ENCODE measurements at places on chromosomes 5 and 9.

DNA sequence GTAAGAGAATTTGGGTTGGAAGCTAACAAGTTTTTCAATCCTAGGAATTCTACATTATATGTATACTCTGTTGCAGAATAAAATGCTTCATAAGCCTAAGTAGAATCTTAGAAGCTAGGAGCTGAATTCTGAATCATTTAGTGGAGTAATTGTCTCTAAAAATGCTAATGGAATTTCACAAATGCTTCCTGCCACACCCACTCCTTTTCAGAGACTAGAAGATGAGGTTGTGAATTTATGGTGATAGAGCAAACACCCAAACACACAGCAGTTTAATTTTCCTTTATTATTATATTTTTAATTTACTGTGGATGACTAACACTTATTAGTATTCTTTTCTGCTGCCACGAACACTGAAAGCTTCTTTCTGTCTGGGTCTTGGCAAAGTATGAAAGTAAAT, 208.0 kb upstream of the PDE4D start:
- no peak for DNase-seq

DNA sequence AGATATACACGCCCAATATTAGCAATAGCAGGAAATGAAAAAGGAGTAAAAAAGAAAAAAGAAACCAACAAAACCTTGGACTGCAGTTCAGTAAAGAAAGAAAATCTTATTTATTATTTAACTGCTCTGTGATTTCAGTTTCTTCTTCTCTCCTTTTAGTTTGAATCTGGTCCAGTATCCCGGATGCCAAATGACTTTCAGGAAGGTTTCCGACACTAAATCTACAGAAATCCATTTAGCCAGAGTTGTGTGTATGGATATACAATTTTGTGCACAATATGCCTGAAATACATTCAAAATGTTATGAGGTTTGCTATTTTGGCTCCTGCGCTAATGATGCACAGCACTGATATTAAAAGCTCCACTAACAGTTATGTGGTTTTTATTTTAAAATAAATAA, 64.5 kb downstream of the FBXL7 start:
- DNase-seq: no peak

DNA sequence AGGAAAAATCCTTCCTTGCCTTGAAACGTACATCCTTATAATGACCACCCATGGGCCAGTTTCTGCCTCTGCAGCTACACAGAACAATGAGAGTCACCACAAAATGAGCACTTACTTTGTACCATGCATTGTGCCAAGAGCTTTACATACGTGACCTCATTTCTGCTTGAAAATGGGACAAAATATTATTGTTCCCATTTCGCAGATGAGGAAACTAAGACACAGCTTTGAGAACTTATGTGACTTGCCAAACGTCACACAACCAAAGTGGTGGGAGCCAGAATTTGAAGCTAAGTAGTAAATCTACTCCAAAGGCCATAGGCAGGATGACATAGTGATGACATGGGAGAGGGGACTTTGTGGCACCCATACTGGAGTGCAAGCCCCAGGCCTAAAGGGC, 34.8 kb upstream of the GRPEL2 start:
- DNase-seq: no peak

DNA sequence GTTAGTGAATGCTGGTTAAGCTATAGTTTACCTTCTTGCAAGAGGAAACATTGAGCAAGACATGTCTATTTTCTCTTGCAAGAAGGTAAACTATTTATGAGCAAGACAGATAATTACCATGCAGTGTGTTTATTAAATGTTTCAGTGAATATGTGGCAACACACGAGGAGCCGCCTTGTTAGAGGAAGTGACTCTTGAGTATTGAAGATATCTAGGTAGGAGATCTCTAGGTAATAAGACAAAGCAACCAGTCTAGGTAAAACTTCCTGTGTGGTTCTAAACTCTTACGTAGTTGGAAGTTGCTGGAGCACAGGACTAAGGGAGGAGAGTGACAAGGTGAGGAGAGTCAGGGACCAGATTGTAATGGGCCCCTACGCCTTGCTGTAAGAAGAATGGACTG, 16.8 kb downstream of the SKP2 start:
- no peak for DNase-seq

DNA sequence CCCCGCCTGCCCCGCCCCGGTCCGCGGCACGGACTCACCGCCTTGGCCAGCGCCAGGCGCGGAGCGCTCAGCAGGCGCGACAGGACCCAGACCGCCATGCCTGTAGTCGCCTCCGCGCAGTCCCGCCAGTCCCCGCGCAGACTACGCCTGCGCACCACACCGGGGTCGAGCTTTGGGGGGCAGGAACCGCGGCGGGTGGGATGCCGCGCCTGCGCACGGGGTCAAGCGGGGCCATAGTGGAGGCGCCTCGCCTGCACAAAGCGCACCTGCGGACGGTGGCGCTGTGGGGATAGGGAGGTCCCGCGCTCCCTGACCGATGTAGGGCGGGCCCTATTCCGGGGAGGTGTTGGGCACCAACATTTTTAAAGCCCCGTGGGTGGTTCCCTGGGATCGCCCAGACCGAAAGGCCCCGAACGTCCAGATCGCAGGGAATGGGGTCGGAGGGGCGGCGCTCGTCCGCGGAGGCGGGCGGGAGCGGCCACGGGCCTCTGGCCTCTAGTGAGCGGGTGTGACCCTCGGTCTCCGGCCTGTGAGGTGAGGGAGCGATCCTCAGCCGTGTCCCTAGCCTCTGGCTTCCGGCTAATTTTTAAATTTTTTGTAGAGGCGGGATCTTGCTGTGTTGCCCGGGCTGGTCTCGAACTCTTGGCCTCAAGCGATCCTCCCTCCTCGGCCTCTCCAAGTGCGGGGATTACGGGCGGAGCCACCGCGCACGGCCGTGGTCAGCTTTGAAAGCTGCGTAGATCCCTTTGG, 70.8 kb upstream of the LPCAT1 start:
- no peak for DNase-seq

GRCh38 chr5:172144291-172144815, 43.7 kb downstream of the STK10 start:
- DNase-seq: peak; percentile 24

- DNase-seq: no peak
Measured at GRCh38 chr5:68169903-68170302, 45.7 kb upstream of the PIK3R1 start.

- peak; percentile 67 for DNase-seq
Measured at GRCh38 chr9:6055216-6055615, 39.8 kb upstream of the RANBP6 start.

GRCh38 chr5:17118631-17119030, 98.8 kb upstream of the BASP1 start:
- peak; percentile 99 for DNase-seq

DNA sequence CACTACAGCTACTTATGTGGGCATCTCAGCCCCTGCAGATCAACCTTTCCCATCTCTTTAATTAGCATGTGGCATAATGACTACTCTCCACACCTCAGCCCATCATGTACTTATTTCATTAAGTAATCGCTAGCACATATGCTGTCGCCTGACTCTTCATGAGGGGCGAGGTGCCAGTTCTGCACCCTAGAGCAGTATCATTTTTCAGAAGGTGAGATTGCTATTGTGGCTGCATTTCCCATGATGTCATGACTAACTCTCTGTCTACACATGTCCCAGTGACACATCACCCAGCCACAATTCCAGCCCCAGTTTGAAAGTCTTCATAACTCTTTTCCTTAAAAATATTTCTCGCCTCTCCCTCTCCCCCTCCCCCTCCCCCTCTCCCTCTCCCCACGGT, 7.6 kb upstream of the F2RL1 start:
- peak; percentile 76 for DNase-seq

DNA sequence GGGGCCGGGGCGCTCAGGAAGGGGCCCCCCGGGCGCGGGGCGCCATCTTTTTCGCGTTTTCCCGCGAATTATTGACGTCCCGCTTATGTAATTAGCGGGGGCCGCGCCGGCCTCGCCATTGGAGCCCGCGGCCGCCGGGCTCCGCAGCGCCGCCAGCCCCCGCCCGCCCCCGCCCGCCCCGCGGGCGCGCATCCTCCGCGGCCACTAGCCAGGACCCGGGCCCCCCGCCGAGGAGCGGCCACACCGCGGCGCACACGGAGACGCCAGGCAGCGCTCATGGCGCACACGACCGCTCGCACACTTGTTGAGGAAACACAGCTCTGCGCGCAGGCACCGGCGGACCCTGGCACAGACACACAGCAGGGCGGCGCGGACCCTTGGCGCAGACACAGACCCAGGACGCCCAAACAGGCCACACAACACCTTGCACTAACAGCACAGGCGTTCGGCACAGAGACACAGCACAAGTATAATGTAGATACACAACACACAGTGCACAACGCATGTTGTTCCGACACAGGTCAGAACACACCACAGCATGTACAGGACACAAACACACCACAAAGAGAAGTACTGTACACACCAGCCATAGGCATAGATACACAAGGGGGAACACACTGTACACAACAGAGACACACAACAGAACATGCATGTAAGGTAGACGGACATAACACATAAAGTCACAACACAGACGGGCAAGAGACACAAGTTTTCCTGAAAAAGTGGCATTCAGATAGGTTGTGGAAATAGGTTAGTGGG, 467 bp upstream of the PHF19 start:
- DNase-seq: peak; percentile 20

- no peak for DNase-seq
Measured at GRCh38 chr9:95511952-95512708, 4.6 kb downstream of the PTCH1 start.

DNA sequence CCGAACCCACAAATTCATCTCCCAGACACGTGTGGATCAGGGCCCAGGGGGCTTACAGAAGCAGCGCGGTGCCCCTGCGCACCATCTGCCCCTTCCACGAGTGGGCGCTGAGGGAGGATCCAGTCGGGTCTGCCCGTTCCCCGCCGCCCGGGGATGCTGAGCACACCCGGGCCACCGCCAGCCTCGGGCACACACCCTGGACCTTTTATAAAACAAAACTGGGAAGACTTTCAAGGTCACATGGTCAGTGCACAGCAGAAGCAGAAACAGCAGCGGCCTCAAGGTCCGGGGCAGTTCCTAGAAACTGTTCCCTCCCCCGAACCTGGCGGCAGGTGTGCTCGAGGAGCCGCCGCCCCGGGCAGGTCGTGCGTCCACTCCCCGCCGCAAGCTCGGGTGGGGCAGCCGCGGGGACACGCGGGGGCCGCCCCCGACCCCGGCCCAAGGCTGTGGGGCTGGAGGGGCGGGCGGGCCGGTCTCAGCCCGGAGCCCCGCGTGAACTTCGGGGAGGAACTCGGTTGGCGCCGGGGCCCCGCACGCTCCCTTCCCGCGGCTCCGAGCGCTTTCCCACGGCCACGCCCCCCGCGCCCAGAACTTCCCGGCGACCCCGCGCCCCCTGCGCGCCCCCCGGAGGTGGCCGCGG, 633 bp upstream of the PPP1R26 start:
- no peak for DNase-seq

GRCh38 chr5:73115399-73116051, 4.8 kb upstream of the TMEM171 start:
- peak; percentile 93 for DNase-seq

GRCh38 chr5:74257060-74257527, 383.4 kb downstream of the ENC1 start:
- no peak for DNase-seq

DNA sequence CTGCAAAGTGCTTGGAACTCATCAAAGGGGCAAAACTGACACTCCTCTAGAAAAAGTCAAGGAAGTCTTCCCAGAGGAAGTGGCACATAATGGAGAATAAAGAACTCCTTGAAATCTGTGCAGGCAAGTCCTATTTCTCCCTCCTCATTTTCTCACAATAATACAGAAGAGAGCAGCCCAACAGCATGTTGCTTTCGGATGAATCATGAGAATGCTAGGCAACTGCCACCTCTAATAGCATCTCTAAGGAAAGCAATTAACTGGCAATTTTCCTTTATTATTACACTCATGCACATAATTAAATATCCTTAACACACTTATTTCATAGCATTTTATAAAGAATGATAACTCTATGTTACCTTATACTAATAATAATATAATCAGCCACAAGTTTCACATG, 122.2 kb upstream of the PTGER4 start:
- peak; percentile 14 for DNase-seq

GRCh38 chr5:77718934-77719610, 57.1 kb downstream of the TBCA start:
- DNase-seq: no peak

DNA sequence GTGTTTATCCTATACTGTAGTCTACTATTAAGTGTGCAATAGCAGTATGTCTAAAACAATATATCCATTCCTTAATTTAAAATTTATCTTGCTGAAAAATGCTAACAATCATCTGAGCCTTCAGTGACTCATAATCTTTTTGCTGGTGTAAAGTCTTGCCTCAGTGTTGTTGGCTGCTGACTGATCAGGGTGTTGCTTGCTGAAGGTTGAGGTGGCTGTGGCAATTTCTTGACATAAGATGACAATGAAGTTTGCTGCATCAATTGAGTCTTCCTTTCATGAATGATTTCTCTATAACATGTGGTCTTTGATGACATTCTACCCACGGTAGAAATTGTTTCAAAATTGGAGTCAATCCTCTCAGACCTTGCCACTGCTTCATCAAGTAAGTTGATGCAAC, 24.3 kb upstream of the SPEF2 start:
- no peak for DNase-seq
